Foreskin keratinocyte (primary cell): ENCODE measurements at places on chromosomes 1 and 21. TPM values are rescaled to one million over a fixed set of nuclear protein-coding genes. Genes with fewer than 3 reads are reported as not detected.

The CRYAA gene
- total RNA-seq, result not detected in 2 replicates

The RAB7B gene
- total RNA-seq, result 18.6 and 18.7 TPM in 2 replicates

The PPIAL4G gene
- total RNA-seq, result not detected in 2 replicates

The SPRR2B gene
- total RNA-seq, result 0.18 TPM in 1 of 2 replicates, not detected in the other

The INSRR gene
- not detected in 2 replicates for total RNA-seq

The HUNK gene
- total RNA-seq, result 0.17 and 0.42 TPM in 2 replicates

The PHLDA3 gene
- total RNA-seq, result 56.2 and 59.1 TPM in 2 replicates

The FNDC5 gene
- total RNA-seq, result not detected in 2 replicates

The PCP4L1 gene
- not detected in 2 replicates for total RNA-seq

The FMO3 gene
- total RNA-seq, result not detected in 2 replicates

The S100A7A gene
- not detected in 2 replicates for total RNA-seq

The MX1 gene
- total RNA-seq, result 251 and 297 TPM in 2 replicates

The PFKL gene
- total RNA-seq, result 93.8 and 104 TPM in 2 replicates
